ENCODE measurements at places on chromosomes 11 and 22.

DNA sequence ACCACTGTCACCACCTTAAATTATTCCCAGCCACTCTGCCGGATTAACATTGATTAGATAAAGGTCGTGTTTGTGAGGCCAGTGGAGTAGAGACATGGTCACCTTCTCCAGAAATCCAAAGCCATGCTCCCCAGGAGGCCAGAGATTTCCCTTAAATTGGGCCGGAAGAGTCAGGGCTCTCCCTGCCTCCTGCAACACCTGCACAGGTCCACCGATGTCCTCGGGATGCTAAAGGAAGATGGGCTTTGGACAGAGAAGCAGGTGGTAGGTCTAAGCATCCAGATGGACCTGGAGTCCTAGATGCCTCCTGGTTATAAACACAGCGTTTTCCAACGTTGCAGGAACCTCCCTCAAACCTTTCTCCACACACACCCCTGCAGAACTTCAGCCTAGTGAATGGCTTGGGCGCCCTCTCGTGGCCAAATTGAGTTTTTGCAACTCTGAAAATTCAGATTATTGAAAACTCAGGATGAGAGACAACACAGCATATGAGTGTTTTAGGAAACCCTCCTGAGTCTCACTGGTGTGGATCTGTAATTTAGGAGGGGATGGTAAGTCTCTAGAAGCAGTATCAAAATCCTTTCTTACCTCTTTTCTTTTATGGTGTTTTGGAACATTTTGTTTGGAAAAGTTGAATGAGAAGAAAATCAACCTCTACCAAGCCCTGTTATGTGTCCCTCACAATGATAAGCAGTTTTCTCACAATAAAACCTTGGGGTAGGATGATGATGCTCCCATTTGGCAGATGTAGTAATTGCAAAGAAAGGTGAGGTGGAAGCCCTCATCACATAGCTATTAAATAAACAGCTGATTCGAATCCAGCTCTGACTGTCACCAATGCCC, 109.6 kb downstream of the RRAS2 start:
- peak; percentile 68 for DNase-seq

- DNase-seq = no peak
Measured at GRCh38 chr11:91421641-91422040, 803.0 kb upstream of the FAT3 start.

DNA sequence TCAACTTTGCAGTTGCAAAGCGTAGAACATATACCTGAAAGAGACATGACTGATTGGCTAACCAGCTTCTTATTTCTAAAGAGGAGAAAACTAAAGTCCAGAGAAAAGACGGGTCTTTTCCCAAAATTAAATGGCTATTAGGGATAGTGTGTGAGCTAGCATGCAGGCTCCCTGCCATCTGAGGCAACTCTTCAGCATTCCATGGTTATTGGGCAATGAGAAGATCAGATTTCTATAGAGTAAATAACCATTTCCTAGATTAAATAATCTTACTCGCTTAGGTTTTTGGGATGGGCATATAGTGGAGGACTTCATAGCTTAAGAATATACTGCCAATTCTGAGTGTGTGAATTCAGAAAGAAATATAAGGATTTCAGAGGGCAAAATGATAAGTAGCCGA, 95.0 kb downstream of the PDHX start:
- DNase-seq = no peak

DNA sequence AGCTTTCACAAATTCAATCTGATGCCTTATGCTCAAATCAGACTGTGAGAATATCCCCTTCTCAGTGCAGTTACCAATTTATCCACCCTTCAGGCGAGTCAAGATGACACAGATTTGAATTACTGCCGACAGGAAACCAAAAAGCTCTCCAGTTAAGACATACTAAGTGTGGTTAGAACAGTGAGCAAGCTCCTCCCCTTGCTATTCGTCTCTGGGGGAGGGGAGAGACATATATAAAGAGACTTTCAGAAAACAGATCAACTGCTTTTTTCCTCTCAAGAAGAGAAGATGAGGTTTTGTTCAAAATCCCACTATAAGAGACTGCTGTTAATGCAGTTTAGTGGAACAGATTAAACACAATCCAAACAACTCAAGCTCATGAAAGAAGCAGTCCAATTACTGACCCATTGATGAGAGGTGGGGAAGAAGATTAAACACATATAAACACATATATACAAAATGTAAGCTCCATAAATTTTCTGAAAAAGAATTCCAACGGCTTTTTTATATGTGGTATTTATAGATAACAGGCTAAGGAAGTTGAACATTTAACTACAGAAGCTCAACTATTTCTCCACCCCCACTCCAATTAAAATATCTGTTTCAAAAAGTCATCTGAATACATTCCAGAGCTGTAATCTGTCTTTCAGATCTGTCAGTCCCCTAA, 102.7 kb downstream of the MRTFA start:
- peak; percentile 85 for DNase-seq

GRCh38 chr11:105548359-105548758, 61.5 kb upstream of the GRIA4 start:
- DNase-seq = no peak

GRCh38 chr22:22893077-22893805, 5.6 kb downstream of the IGLL5 start:
- no peak for DNase-seq

DNA sequence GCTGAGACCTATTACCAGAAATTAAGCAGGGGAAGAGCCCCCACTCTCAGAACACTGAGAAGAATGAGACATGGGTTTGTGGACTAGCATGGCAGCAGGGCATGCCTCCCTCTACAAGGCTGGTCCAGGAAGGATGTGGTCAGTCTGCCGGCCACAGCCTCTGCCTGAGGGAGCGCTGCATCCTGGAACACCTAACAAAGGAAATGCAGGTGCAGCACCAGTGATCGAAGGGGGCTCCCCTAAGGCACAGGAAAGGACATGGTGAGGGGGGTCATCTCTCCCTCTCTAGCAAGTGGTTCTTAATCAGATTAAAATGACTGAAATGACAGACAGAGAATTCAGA, 40.6 kb upstream of the ARL14EP start:
- no peak for DNase-seq

GRCh38 chr11:88597387-88597786, 259.9 kb upstream of the CTSC start:
- no peak for DNase-seq

DNA sequence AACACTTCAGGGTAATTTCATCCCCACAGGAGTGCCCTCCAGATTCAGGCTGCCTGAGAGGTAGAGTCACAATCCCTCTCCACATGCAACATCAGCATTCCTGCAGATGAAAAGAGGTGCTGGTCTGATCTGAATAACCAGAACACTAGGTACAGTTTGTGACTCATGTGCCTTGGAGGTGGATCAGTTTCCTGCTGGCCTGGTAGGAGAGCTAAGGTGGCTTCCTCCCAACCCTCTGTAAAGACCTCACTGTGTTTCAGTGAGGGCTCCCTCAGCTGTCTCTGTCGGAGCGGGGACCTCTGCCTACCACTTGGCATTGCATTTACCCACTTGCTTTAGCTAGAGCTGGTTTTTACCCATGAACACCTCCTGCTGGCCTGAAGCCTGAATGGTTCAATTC, 7.6 kb downstream of the OR9G1 start:
- no peak for DNase-seq

DNA sequence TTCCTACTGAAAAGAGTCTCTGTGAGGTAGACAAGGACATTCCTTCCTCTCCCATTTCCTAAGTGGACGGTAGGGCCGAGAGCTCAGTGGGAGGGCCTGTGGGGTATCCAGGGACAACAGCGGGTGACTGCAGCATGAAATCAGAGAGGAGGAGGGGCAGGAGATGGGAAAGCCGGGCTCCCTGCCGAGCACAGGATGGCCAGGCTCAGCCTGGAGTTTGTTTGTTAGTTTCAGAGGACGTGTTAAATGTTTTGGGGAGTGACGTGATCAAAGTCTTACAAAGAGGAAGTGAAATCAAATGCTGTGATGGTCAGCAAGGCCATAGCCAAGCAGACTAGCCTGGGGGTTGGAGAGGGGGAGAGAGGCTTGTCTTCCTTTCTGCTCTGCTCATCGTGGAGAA, 152.7 kb downstream of the ADAMTS15 start:
- peak; percentile 33 for DNase-seq

DNA sequence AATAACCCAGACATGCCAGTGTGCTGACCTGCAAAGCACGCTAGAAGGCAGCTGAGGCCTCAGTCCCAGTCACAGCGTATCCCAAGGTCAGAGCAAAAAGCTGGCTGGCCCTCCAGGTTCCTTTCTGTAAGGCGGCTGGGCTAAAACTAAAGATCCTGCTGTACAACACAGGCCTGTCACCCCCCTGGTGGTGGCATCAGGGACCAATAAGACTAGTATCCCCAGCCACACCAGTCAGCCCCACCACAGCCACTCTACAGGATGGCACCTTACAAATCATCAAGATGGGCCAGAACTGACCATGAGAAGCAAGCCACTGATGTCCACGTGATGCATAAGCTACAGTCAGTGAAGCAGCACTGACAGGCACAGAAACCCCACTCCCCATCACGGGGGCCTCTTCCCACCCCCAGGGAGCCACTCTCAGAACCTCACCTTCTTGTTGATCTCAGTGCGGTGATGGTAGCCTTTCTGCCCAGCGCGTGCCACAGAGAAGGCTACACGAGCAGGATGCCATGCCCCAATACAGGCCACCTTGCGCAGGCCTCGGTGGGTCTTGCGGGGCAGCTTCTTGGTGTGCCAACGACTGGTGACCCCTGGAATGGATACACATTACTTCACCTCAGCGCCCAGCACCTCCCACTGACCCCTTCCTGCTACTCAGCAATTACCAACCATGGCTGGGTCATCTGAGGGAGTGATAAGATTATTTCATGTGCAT, 5.0 kb downstream of the RPL3 start:
- peak; percentile 49 for DNase-seq

DNA sequence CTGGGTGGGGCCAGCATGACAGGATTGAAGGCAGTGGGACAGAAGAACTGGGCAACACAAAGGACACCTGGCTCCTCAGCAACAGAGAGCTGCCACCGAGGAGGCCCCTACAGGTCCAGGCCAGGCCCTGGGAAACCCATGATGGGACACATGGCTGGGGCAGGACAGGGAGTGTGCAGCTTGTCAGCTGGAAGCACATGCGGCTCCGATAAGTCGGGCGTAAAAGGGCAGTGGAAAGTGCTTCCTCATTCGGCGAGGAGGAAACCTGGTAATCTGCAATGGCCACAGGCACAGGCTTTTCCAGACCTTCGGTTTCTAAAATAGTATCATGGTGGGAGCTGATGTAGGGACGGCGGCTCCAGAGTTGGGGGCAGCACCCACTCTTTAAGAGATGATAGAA, 16.5 kb downstream of the GNAZ start:
- DNase-seq = no peak

- peak; percentile 49 for DNase-seq
Measured at GRCh38 chr11:126561327-126561893, 205.9 kb downstream of the ST3GAL4 start.

- no peak for DNase-seq
Measured at GRCh38 chr22:42702675-42703074, 18.0 kb downstream of the A4GALT start.

- DNase-seq = no peak
Measured at GRCh38 chr11:44628730-44629700, 63.6 kb downstream of the CD82 start.

- DNase-seq = peak; percentile 74
Measured at GRCh38 chr11:20110908-20111669, 49.2 kb downstream of the DBX1 start.

DNA sequence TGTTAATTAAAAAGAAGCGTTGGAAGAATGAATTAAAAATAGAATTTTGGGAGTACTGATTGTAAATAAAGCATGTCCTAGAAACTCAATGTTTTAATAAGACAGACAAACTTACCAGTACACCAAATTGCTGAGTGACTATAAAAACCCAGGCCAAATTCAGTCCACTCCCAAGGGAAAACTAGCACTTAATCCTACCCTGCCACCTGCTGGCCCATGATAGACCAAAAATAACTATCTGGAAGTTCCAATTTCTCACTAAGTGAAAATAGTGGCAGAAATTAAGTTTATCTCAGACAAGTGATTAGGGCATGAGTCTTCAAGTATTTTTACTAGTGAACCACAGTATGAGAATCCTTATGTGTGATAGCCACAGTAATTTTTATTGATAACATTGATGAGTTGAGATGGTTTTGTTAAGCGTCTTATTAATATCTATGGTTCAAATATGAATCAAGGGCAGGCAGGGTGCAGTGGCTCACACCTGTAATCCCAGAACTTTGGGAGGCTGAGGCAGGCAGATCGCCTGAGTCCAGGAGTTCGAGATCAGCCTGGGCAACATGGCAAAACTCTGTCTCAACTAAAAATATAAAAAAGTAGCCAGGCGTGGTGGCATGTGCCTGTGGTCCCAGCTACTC, 9.8 kb upstream of the DDX10 start:
- DNase-seq = peak; percentile 74

DNA sequence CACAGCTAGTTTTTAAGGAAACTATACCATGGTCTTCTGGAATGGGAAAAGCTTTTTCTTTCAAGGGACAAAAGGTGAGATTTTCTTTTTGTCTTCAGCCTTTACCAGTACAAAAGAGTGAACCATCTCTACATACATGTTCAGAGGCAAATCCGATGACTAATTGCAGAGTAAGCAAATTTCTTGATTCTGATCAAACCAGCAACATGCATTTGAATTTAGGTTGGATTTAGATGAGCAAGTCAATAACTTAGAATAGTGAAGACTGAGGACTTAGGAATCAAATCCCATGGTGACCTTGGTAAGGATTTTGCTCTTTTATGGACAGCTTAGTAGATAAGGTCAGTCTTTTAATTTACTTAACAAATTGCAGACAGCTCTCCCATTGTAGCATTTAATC, 65.9 kb upstream of the BLID start:
- DNase-seq = no peak

DNA sequence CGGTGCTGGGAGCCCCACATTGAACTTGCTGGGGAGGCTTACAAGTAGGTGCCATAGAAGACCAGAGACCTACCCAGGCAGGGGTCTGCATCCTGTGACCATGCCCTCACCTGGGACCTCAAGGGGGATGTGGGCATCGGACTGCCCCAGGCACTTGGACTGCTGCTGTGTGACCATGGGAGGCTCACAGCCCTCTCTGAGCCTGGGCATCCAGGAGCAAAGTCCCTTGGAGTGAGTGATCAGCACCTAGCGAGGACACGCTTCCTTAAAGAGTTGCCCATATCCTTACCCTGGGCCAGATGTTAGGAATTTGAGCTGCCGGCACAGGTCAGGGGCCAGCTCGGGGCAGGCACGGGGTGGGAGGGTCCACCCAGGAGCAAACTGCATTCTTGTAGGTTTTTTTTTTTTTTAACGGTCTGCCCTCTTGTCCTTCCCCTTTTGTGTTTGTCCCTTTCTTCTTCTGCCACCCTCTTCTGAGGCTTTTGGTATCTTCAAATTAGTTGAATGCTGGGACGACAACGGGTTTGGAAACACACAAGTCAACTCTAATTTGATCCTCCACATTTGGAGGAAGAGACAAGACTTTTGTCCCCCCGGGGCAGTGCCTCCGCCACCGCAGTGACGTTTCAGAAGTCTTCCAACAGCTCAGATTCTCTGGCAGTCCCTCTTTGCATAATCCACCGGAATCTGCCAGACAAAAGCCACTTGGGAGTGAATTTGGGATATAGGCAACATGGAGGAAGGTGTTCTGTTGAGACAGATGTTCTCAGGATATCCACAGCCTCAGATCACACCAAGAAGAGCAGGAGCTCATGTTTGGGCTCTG, 46.1 kb upstream of the LINC01488 start:
- DNase-seq = peak; percentile 19

- DNase-seq = peak; percentile 76
Measured at GRCh38 chr11:587978-588380, 11.7 kb downstream of the PHRF1 start.

GRCh38 chr11:28969832-28970231, 861.6 kb downstream of the METTL15 start:
- DNase-seq = no peak

All from ELR (cell line).